ENCODE measurements at places on chromosomes 4 and X.

DNA sequence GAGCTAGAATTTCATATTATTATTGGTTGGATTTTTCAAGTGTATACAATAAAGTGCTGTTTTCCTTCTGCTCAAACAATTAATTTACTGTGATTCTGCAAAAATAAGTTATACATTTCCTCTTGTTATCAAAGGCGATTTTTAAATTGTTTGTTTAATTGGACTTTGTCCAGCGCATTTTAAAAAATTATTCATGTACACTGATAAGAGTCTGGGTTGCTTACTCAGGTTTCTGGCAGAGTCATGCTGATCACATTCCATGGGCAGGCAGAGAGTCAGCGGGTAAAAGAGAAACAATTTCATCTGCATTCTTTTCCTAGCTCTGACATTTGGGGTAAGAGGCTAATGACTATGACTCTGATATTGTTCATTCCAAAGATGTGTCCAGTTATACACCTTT is 8.9 kb downstream of the FAT4 start:
- DNase-seq, result no peak

DNA sequence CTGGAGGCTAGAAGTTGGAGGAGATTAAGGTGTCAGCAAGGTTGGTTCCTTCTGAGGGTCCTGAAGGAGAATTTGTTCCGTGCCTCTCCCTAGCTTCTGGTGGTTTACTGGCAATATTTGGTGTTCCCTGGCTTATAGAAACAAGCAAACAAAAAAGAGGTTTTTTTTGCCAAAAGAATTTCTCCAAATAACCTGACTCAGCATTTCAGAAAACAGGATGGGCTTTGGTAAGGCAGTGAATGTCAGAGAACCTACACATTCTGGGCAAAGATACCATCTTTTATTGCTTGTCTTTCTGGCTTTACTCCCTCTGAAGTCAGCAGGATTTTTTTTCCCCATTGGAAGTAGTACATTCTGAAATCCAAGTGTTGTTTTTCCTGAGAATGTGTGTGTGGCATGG is 93.3 kb upstream of the TBC1D9 start:
- DNase-seq, result no peak

GRCh38 chr4:137359691-137360315 is 172.5 kb downstream of the PCDH18 start:
- no peak for DNase-seq

- DNase-seq, result no peak
Observed at GRCh38 chr4:7476820-7477219, 42.1 kb upstream of the PSAPL1 start.

DNA sequence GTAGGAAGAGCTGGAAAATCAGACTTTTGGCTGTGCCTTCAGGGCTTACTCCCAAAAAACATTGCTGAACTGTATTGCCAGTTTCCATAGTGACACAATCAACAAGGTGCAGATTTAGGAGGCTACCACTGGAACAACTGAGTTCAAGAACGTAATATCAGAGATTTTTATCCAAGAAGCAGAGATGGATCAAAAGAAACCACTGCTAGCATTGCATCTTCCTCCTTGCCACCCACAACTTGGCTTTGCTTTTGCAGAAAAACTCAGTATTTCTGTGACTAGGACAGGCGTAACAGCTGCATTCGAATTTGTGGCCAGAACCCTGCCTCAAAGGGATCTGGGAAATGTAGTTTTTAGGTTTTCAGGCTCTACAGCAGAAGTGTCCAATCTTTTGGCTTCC is 27.8 kb upstream of the WDFY3 start:
- DNase-seq, result no peak

DNA sequence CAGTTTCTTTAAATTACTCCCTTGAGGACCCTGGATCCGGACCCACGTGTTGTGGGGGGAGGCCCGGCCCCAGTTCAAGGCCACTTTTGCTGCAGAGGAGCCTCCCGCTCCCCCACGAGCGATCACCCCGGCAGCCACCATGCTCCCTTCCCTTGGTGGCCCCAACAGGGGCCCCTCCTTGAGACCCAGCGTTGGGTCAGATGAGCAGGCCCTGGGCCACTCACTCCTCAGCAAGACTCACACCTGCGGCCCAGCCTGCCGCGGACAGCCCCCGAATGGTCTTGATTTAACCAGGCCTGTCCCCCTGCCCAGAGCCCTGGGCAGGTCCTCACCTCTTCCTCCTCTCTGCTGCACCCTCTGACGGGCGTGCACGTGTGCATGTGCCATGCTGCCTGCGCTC is 4.3 kb downstream of the CPLX1 start:
- DNase-seq, result no peak

DNA sequence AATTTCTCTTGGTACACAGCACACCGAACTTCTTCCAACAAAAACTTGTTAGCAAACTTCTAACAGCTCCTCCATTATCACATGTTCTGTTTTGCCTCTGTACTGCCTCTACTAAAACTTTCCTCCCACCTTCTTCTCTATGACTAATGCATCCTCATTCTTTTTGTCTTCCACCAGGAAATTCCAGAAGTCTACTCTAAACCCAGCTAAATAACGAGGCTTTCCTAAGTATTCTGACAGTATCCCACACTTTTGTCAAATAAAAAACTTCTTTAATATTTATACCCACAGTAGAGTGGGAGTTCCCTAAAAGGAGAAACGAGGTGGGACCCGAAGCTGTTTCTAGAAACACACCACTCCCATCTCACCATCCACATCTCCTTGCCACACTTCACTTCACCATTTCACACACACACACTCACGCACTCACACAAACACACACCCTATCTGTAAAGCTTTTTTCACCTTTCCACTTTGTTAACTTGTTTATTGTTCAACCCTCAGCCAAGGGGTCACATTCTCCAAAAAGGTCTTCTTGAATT is 280.3 kb downstream of the ARAP2 start:
- DNase-seq, result no peak

Data from skeletal muscle cell (primary cell).